ENCODE measurements at places on chromosomes 6 and 20. TPM values are rescaled to one million over a fixed set of nuclear protein-coding genes. Genes with fewer than 3 reads are reported as not detected.

PTK6 gene
- total RNA-seq = 0.42 TPM

DNA sequence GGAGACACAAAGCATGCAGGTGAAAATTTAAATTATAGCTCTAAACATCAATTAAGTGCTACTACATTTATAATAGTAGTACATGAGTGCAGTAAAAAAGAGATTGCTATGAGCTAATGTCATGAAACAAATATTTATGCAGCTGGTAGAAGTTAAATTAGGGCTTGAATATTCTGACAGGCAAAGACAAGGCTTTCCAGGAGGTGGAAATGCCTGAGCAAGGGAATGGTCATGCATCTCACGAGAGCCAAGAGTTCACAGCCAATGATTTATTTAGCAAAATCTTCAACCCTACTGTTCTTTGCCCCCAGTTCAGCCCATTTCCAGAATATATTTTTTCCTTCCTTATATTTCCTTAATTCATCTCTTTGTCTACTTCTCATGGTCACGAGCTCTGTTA lies 128.9 kb downstream of the HIVEP2 start:
- DNase-seq = no peak

GRCh38 chr6:156852858-156853216 lies 75.7 kb downstream of the ARID1B start:
- DNase-seq = no peak

DNA sequence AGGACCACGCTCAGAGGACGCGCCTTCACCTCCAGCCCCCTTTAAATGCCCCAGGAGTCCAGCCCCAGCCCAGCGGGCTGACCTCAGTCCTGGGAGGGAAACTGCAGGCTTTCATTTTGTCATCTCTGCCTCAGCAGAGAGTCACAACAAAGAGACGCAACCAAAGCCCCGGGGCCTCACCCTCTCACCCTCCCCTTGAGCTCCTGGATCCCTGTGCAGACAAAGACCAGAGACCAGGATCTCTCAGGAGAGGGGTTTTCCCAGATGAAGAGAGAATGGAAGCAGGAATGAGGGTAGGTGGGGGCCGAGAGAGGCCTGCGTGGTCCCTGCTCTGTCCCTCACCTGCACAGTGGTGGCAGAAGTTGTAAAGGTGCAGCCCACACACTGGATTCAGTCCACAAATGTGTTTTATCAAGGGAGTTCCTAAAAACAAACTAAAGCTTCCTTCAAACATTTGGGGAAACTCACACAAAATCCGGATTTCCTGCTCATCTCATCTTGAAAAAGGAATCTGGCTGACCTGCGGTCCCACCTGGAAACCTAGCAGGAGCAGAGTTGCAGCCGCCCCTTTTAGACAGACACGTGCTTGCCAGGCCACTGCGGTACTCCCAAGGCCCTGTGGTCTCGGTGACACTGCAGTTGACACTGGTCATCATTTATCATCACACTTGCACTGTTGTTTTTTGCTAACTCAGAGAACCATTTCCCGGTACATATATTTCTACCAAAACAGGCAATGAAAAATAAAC lies 27.1 kb downstream of the PTGIS start:
- peak; percentile 35 for DNase-seq

DNA sequence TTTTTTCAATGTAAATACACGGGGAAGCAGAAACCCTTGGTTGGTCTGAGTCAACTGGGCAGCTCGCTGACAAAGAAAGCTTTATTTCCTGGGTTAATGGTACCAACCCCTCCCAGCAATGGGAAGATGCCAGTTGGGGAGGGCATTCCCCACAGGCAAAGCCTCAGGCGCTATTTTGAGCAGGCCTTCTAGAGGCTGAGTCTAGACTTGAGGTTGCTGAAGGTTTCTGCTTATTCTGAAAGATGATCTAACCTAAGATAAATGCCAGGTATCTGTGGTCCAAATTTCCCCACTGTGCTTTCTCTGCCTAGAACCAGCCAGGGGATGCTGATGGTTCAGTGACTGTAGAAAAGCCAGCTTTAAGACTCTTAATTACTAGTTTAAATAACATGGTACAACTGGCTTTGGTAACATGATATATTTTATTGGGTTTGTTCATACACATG lies 172.5 kb upstream of the JARID2 start:
- no peak for DNase-seq

CLVS2 gene
- not detected for total RNA-seq

DNA sequence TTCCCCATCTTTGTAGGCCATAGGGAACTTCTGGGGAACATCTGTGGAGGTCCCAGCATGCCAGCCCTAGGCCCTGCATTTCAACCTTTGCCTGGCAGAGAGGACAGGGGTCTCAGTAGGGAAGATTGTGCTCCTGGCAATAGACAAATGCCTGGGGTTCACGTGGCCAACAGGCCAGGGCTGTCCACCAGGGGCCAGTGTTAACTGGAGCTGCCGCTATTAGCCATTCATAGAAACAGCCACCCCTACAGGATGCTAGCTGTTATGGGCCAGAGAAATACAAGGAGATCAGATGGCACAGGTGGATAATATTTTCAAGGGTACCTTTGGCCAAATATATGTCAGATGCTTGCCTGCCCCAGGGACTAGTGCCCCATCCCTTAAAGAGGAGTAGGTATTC lies 932.9 kb downstream of the QKI start:
- DNase-seq = no peak

SNAP25 gene
- total RNA-seq = not detected

DNA sequence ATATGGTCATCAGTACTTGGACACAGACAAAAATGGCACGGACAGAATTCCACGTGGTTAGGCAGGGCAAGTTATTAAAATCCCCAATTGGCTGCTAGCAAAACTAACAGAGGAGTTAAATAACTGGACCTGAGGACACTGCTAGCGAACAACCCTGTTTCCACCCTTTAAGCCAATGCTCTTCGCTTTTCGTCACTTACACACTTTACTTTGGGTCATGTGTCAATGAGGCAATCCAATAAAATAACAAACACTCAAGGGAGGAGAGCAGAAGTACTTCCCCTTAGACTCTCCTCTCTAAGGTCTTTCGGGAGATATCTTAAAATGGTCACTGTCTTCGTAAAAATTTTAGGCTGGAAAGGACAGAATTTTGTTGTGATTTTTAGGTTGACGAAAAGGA lies 68.6 kb downstream of the LCA5 start:
- no peak for DNase-seq

DNA sequence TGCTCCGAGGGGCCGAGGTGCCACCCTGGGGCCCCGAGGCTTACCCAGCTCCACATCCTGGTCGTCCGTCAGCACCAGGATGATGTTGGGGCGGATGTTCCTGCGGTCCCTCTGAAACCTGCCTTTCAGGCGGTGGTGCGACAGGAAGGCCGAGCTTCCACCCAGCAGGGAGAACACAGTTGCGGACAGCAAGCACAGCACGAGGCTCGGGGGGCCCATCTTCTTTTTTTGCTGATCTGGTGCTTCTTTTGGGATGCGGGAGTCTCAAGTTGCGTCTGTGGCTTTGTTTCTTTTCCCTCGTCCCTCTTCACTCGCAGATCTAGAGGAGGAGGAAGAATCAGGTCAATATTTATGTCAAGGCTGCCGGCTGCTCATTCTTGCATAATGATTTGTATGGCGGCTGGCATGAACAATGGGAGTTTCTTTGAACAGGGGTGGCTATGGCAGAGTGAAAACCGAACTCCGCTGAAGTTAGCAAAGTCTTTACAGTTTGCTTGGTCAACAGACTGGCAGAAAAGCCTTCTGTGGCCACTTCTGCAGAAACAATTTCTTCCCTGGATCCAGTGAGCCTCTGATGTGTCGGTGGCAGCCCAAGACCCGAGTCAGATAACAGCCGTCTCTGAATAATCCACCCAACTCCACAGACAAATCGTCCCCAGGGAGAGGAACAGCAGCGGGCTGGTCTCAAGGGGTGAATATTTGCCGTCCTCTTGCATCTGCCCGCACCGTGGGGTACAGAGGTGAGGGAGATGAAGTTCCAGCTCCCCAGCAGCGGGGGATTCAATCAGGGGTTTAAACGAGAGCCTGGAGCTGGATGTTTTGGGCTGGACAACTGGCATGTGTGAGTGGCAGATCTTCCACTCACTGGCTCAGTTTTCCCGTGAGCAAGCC lies 27.9 kb downstream of the SULF2 start:
- no peak for DNase-seq

PLA2G7 gene
- 0.19 TPM for total RNA-seq

DNA sequence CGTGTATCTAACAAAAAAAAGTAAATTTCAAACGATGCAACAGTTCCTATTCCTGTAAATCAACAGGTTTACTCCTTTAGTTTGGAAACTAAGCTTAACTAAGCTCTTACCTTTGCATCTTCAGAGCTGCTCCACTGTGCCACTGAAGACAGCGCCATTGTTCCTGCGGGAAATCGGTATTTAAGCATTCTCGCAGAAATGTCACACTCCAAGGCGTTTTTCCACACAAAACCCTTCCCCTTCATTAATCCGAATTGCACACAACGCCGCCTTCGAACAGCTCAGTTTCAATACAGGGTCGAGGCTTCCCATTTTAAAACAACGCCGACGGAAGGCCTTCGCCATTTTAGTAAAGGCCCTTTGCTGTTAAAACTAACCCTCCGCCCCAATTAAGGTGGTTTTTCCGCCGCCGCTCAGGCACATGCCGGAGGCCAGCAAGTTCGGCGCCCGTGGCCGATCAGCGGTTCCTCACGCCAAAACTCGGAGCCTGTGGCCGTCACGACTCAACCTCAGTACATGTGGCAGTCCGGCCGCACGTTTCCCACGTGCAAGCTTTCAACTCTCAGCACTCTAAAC lies 35.4 kb upstream of the SYNCRIP start:
- no peak for DNase-seq

- DNase-seq = no peak
Observed at GRCh38 chr20:16179919-16180318, 393.3 kb downstream of the KIF16B start.

DNA sequence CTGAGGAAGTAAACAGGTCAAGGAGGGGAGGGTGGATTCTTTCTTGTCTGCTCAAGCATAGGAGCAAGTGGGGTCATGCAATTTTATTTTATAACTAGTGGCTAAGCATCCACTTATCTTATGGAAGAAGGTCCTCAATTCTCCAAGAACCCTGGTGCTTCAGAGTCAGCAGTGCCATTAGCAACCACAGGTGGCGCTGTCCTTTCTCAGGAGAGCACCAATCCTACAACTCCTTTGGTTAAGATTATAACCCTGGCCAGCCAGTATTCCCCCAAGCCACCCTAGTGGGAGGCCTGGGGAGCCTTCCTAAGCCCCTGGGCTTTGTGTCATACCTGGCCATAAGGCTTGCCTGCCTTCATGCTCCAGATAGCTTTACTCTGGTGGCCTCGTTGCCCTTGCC lies 60.7 kb downstream of the PCSK2 start:
- no peak for DNase-seq

- DNase-seq = peak; percentile 40
Observed at GRCh38 chr20:32920530-32921298, 62.0 kb downstream of the EFCAB8 start.

FAM217A gene
- total RNA-seq = not detected

GRCh38 chr6:52540286-52540902 lies 36.5 kb downstream of the TRAM2 start:
- no peak for DNase-seq

- no peak for DNase-seq
Observed at GRCh38 chr6:25359191-25359861, 80.2 kb downstream of the CARMIL1 start.

DNA sequence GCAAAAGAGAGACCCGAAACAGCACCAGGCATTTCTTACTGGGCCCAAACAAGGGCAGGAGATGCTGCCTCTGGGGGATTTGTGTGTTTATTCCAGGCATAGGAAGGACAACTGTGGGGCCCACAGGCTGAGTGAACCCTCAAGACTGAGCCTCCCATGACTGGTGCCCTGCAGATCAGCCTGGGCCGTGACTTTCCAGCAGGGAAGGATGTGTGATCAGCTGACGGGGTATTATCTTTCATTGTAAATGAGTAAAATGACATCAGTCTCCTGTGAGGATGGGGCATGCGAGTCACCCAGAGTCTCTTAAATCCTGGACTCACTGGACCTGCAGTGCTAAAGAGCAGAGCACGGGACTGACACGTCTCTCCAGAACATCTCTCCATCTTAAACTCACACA lies 3.9 kb upstream of the TEAD3 start:
- no peak for DNase-seq

DNA sequence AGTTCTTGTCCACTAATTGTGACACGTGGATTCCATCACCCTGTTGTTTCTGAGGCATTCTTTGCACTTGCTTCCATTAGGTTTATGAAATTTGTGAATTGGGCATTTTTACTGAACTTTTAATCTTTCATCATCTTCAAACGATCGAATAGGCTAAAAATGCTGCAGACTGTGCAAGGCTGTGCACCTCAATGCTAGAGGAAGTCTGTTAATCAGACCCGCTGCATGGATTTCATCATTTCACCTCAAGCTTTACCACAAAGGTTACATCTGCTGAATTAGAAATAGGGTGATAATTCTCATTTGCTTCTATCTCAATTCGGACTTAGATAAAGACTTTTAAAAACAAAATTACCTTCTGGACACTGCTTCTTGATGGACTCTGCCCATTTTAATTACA lies 27.8 kb upstream of the F13A1 start:
- no peak for DNase-seq

DNA sequence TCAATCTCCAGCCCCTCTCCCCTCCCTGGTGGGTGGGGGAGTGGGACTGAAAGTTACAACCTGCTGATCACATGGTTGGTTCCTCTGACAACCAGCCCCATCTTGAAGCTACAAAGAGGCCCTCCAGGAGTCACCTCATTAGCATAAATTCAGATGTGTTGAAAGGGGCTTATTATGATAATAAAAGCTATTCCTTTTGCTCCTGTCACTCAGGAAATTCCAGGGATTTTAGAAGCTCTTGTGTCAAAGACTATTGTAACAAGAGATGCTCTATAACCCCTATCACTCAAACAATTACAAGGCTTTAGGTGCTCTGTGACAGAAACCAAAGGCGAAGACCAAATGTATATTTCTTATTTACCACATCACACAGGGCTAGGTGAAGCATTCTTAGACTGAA lies 30.1 kb upstream of the MBOAT1 start:
- no peak for DNase-seq

DNA sequence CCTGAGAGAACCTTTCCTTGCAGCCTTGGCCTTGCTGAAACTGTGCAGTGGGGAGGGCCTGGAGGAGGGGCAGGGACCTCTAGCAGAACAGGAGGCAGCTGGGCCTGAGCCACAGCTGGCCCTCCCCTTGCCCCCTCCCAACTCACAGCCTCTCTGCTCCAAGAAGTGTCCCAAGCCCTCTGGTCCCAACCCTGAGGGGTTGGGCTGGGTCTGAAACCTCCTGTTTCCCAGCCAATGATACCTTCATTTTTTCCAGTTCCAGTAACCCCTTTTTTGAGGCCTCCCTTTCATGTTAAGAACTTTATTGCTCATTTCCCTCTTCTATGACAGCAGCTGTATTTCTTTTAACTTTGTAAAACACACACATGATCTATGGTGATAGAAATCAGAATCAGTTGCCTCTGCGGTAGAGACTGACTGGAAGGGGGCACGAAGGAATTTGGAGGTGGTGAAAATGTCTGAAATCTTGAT lies 17.9 kb upstream of the ARMC12 start:
- no peak for DNase-seq

- DNase-seq = no peak
Observed at GRCh38 chr20:41462372-41463161, 95.9 kb upstream of the EMILIN3 start.

PKHD1 gene
- total RNA-seq = 3.3 TPM

- no peak for DNase-seq
Observed at GRCh38 chr6:154448448-154449096, 61.9 kb downstream of the CNKSR3 start.

GRCh38 chr6:169648092-169648491 lies 53.7 kb downstream of the WDR27 start:
- no peak for DNase-seq

LSM2 gene
- total RNA-seq = 56.3 TPM

SIM1 gene
- not detected for total RNA-seq
